ENCODE measurements at places on chromosomes 6 and 20. TPM values are rescaled to one million over a fixed set of nuclear protein-coding genes. Genes with fewer than 3 reads are reported as not detected.

Gene SIRPG
- not detected for total RNA-seq

Gene SNAP25
- total RNA-seq = 9.8 TPM

DNA sequence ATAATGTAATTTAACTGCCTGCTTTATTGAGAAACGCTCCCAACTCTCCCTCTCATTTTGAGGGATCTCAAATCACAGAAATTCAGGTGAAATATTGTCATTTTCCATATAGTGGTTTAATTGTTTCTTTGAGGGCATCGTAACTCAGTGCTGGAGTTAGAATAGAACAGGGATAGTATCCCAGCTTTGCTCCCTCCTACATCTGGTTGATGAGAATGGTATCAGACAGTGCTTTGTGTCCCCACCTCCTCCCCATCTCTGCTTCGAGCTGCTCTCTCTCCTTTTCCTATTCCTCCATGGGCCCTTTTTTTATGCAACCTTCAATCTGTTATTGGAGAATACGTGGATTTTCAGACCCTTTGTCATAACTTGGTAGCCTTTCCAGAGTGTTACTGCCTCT, 41.2 kb upstream of the REV3L start:
- H3K27me3 ChIP-seq = no peaks in the 10 kb centered on the region
- H3K4me3 ChIP-seq = no peak overlapping the region
- H3K27ac ChIP-seq = no peak overlapping the region
- no peaks in the 10 kb centered on the region for H3K36me3 ChIP-seq
- H3K4me1 ChIP-seq = no peaks in the 10 kb centered on the region

- no peak overlapping the region for H3K4me3 ChIP-seq
- no peaks in the 10 kb centered on the region for H3K36me3 ChIP-seq
- peaks cover 23% of the 10 kb centered on the region for H3K4me1 ChIP-seq
- DNase-seq = peak; percentile 60
- H3K27me3 ChIP-seq = no peaks in the 10 kb centered on the region
- H3K27ac ChIP-seq = peak overlapping the region; percentile 19
Observed at GRCh38 chr20:34604980-34605788, 46.7 kb downstream of the MAP1LC3A start.

GRCh38 chr6:140438346-140438735, 1063.9 kb upstream of the CITED2 start:
- no peak overlapping the region for H3K4me3 ChIP-seq
- no peak for DNase-seq
- H3K36me3 ChIP-seq = no peaks in the 10 kb centered on the region
- no peak overlapping the region for H3K27ac ChIP-seq
